Activated gamma-delta T cell (primary cell): ENCODE measurements at places on chromosomes 12 and 14.

DNA sequence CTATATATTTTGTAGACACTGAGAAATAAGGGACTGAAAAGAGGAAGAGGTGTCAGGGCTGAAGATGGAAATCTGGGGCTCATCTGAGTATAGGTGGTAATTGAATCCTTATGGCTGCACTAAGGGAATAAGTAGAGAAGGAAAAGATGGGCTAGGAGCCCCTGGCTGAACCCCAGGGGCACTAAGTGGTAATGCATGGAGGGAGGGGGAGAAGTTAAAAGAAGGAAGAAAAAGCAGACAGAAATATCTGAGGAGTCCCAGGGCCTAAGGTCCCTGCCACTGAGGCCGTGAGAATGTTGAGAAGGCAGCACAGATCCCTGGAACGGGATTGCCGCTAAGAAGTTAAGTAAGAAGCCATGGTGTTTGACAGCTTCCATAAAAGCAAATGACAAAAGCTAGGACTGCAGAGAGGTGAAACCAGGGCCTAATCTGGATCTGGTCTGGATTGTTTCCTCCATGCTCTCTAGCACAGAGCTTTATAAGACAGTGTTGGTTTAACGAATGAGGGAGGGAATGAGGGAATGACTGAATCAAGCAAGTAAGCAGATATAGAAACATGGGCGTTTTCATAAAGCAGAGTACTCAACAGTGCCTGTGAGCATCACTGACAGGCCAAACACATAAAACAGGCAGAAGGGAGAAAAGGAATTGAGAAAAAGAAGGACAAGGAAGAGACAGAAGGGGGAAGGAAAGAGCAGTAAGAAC is 92.9 kb downstream of the HMGA2 start:
- no peak for DNase-seq

DNA sequence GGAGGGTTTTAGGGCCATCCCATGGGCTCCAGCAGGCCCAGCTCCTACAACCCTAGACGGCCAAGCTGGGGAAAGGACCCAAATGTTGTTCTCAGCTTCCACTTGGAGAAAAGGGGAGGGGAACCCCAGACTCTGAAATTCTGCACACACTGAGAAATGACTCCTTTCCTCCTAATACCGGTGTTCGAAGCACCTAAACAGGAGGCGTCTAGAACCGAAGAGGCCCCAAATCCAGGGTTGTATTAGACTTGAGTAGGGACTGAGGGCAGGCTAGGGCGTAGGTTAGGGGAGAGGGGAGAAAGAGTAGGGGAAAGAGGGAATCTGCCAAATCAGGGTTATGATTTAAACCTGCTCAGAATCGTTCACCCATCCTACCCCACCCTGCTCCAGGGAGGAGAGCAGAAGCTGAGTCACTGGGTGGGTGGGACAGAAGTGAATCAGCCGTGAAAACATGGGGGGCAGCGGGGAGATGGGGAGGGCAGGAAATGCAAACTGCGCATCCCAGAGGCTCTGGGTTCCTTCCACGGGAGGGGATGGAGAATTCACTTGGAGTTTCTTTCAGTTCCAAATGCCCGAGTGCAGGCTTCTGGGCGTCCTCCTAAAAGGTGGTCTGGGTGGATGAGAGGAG is 1.0 kb downstream of the IGFBP6 start:
- no peak for DNase-seq

- no peak for DNase-seq
These were observed 627.4 kb downstream of the DIO2 start for GRCh38 chr14:79583738-79584408.

- DNase-seq: no peak
These were observed 22.1 kb downstream of the OR10P1 start for GRCh38 chr12:55658635-55659391.

- DNase-seq: no peak
These were observed 311.7 kb upstream of the E2F7 start for GRCh38 chr12:77377116-77377515.

DNA sequence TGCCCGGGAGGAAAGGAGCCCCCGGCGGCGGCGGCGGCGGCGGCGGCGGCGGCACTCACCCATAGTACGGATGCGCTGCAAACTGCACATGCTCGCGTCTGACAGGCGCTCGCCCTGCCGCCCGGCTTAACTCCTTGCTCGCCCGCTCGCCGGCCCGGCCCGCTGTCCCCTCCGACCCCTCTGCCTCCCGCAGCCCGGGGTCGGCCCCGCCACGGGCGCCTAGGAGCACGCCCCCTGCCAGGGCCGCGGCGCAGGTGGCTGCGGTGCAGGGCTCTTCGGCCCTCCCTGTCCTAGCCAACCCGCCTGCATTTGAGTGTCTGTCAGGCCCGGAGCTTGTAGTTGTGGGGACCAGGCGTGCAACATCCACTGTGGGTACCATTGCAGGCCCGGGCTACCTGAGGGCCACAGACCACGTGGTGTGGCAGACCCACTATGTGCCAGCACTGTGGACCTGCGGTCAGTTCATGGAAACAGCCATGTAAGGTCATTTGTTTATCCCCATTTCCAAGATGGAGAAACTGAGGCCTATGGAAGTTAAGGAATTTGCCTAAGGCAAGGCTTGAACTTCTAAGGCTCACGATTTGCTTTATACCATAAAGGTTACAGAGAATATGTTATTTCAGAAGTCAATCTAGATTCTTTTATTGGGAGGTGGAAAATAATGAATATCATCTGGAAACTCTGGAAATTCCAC is 17.6 kb upstream of the PLEKHH1 start:
- peak; percentile 36 for DNase-seq

- DNase-seq: no peak
These were observed 5.7 kb downstream of the OR10A7 start for GRCh38 chr12:55226523-55226922.

GRCh38 chr14:74824997-74825396 is 50.9 kb downstream of the PROX2 start:
- no peak for DNase-seq

- no peak for DNase-seq
These were observed 146.6 kb downstream of the ANO2 start for GRCh38 chr12:5798242-5799015.

DNA sequence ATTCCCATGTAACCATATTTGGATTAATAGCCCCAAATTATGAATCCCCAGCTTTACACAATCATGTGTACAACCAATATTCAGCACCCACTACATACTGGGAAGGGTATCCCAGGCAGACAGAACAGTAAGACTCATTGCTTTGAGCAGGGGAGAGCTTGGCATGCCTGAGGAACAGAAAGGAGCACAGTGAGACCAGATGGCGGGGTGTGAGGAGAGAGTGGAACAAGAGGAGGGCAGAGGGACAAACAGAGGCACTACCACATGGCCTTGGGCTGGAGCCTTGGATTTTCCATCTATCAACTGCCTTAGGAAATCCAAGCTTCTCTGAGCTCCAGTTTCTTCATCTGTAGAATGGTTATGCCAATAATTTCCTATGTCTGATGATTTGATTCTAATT is 3.8 kb downstream of the DGKA start:
- no peak for DNase-seq

DNA sequence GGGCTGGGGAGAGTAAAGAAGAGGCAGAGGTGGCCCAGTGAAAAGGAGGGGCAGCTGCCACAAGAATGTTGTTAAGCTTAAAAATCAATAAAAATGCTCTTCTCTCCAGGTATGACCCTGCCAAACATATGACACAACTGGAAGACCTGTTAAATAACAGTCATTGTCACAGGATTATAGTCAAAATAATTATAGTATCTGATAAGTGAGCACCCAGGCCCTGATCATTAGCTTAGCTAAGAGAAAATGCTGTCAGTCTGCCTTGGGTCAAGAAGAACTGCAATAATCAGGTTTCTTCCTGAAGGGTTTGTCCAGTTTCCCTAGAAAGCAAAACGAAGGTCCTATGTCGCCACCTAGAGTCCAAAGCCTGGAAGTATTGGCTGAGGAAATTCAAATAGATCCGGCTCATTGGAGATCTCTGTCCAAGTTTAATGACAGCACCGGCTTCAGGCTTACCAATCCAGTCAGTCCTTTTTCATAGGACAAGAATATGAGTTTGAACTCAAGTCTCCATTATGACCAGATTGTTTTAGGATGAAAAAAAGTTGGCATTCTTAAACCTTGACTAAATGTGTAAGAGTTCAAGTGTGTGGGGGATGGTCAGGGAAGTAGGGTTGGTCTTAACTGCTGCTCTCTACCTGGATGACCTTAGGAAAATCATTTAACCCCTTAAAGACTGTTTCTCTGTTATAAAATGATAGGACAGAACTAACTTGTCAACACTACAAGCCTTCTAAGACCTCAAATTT is 22.5 kb upstream of the NKX2-8 start:
- DNase-seq: no peak

GRCh38 chr12:89501793-89502192 is 22.8 kb downstream of the GALNT4 start:
- no peak for DNase-seq

DNA sequence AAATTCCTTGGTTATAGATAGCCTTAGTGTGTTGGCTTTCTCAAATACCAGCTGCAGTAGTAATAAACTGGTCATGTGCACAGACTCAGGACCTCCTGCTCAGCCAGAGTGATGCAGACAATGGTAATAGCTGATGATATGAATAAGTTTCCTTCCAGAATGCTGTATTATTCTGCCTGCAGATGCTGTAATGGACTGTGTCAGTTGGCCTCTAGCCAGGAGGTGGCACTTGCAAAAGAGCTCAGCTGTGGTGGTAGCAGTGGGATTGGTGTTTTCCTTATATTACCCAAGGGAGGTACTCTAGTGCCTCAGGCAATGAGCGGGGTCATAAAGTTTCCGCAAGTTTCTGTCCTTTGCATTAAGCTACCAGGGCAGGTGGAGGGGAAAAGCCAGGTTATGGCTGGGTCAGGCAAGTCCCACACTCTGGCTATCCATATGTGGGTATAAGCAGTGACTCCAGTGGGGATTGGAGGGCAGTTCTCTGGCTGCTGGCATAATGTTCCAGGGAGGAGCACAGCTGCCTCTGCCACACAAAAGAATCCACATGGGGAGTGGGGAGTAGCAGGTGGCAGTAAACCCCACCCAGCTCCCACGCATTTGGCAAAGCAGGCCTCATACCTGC is 14.0 kb upstream of the MUCL1 start:
- DNase-seq: no peak

- DNase-seq: no peak
These were observed 76.1 kb downstream of the TBC1D30 start for GRCh38 chr12:64900540-64900939.

DNA sequence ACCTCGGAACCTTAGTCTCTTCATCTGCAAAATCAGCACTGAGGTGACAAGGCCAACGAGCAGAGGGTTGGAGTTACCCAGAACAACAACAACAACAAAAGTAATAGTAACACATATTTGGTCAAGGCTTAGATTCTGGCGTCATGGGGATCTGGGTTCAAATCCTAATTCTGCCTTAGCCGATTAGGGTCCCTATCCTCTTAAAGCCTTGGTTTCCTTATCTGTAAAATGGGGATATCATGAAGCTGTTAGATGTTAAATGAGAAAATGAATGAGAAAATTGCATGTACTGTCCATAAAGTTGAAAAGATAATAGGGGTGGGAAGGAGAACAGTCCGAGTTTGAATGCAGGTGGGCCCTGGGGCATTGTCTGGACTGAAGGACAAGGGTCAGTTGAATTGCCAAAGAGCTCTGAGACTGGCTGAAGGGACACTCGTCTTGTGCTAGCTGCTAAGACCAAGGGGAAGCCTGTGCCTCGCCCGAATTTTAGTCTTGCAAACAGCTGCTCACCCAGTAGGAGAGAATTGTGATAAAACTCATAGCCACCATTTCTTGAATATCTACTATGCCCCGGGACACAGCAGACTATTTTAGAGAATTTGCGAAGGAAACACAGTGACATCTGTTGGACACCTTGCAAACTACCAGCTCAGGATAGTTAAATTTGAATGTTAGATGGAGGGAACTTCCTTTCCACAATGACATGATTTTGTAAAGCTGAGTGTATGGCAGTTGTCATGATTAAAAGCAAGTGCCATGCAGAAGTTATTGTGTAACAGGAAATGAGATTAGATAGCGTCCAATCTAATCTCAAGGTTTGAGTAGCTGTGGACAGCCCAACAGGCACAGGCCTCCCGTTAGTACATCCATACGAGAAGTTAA is 6.8 kb upstream of the HNF1A start:
- DNase-seq: no peak

- DNase-seq: no peak
These were observed 117.2 kb downstream of the TMX1 start for GRCh38 chr14:51357250-51357649.

DNA sequence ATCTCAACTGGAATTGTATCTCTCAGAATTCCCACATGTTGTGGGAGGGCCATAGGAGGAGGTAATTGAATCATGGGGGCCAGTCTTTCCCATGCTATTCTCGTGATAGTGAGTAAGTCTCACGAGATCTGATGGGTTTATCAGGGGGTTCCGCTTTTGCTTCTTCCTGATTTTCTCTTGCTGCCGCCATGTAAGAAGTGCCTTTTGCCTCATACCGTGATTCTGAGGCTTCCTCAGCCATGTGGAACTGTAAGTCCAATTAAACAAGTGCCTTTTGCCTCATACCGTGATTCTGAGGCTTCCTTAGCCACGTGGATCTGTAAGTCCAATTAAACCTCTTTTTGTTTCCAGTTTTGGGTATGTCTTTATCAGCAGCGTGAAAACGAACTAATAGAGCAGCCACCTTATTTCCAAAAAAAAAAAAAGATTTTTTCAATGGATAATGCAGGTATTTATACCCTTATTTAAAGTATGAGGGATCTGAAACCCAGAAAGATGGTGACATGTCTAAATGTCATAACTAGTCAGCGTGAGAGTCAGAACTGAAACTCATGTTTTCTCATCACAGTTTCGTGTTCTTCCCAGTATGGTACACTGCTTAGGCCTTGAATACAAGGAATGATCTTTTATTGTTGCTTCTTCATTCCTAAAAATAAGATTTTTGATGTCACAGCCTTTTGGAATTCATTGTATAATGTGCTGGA is 89.6 kb downstream of the ERC1 start:
- no peak for DNase-seq

- no peak for DNase-seq
These were observed 16.7 kb downstream of the TMEM132D start for GRCh38 chr12:129887101-129887500.

- no peak for DNase-seq
These were observed 401.5 kb downstream of the MDGA2 start for GRCh38 chr14:47273939-47274338.

DNA sequence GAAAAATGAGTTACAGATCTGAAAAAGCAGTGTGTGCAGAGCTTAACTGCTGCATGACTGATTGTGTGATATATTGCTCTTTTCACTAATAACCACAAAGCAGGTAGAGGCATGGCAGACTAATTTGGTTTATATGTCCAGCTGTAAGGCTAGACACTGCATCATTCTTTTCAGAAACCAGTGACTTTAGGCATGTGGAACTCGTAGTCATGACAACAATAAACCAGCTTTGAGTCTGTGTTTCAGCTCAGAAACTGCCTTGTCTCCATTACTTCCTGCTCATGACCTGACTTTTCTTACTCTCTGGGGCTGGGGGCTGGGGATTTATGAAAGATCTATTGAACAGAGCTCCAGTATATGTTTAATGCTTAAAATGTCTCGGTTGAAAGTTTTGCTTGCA is 146.8 kb upstream of the LRIG3 start:
- no peak for DNase-seq
